ENCODE measurements at places on chromosomes 6 and 20. TPM values are rescaled to one million over a fixed set of nuclear protein-coding genes. Genes with fewer than 3 reads are reported as not detected.
A peak's percentile ranks its signal among the peaks of the same experiment; 100 is the strongest.

Gene CD93
- 0.04 TPM for total RNA-seq

Gene MCHR2
- total RNA-seq = not detected

Gene SAMD5
- total RNA-seq = 0.08 TPM

Gene LINC00237
- total RNA-seq = 0.31 TPM

Gene YWHAB
- total RNA-seq = 120 TPM

Gene FHL5
- total RNA-seq = not detected

Gene PGK2
- not detected for total RNA-seq

Gene SCGN
- total RNA-seq = not detected

Gene BPIFB2
- not detected for total RNA-seq

Gene TNFRSF6B
- total RNA-seq = 3.8 TPM

Gene FAM184A
- 18.6 TPM for total RNA-seq

Gene GDAP1L1
- total RNA-seq = 6.9 TPM

DNA sequence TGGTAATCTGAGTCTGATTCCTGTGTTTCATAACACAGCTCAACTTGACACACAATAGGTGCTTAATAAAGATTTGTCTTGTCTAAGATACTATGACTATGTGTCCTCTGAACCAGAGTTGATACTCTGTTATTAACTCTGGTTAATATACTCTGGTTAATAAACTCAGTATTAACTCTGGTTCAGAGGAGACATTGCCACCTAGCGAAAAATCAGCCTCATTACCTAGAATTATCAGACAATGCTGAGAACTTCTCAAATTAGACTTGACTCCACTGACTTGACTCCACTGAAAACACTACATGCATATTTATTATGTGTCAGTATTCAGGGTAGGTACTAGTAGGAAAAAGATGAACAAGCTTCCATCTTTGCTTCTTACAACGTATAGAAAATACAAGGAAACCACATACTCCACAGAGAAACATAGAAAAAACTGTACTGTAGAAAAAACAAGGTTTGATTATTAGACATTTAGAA, 73.9 kb downstream of the AHI1 start:
- H3K27ac ChIP-seq = no peak overlapping the region
- peak; percentile 63 for DNase-seq
- no peaks in the 10 kb centered on the region for H3K36me3 ChIP-seq
- no peaks in the 10 kb centered on the region for H3K27me3 ChIP-seq

GRCh38 chr6:35436071-35436857, 15.9 kb upstream of the FANCE start:
- no peak overlapping the region for H3K4me3 ChIP-seq
- DNase-seq = no peak
- H3K27me3 ChIP-seq = no peaks in the 10 kb centered on the region
- H3K36me3 ChIP-seq = no peaks in the 10 kb centered on the region
- H3K27ac ChIP-seq = no peak overlapping the region

- no peak overlapping the region for H3K27ac ChIP-seq
- no peaks in the 10 kb centered on the region for H3K27me3 ChIP-seq
- no peaks in the 10 kb centered on the region for H3K36me3 ChIP-seq
Observed at GRCh38 chr6:138601128-138601527, 101.8 kb upstream of the NHSL1 start.

DNA sequence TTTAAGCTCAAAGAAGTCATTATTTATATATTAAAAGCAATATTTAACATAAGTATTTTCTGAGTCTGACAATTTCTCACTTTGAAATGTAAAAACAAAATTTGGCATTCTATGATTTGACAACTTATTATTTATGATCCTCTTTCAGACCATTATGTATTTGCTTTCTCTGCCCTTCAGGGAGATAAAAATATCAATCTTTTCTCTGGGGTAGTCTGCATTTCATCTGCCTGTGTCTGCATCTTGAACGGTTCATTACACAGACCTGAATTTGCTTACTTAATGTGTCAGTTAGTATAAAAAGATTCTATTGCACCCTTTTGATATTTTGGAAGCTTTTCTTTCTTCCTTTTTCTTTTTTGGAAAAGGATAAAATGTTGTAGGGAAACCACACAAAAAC, 354.0 kb upstream of the RGS17 start:
- H3K4me1 ChIP-seq = no peaks in the 10 kb centered on the region
- no peaks in the 10 kb centered on the region for H3K27me3 ChIP-seq
- peaks cover 3% of the 10 kb centered on the region for H3K36me3 ChIP-seq
- no peak overlapping the region for H3K4me3 ChIP-seq
- DNase-seq = no peak
- H3K27ac ChIP-seq = no peak overlapping the region

GRCh38 chr6:62280099-62280498, 5.9 kb downstream of the KHDRBS2 start:
- no peaks in the 10 kb centered on the region for H3K36me3 ChIP-seq
- H3K27ac ChIP-seq = no peak overlapping the region
- no peak for DNase-seq
- H3K4me3 ChIP-seq = no peak overlapping the region

GRCh38 chr20:43843096-43843964, 71.3 kb upstream of the TOX2 start:
- no peaks in the 10 kb centered on the region for H3K27me3 ChIP-seq
- H3K36me3 ChIP-seq = no peaks in the 10 kb centered on the region
- H3K27ac ChIP-seq = no peak overlapping the region
- no peak overlapping the region for H3K4me3 ChIP-seq

- no peak for DNase-seq
- no peaks in the 10 kb centered on the region for H3K27me3 ChIP-seq
- H3K4me3 ChIP-seq = no peak overlapping the region
- no peaks in the 10 kb centered on the region for H3K4me1 ChIP-seq
Observed at GRCh38 chr6:109610590-109610989, 80.4 kb downstream of the AK9 start.

GRCh38 chr20:1357921-1358671, 29.2 kb upstream of the SDCBP2 start:
- H3K36me3 ChIP-seq = no peaks in the 10 kb centered on the region
- DNase-seq = no peak
- H3K4me3 ChIP-seq = no peak overlapping the region
- H3K4me1 ChIP-seq = no peaks in the 10 kb centered on the region

DNA sequence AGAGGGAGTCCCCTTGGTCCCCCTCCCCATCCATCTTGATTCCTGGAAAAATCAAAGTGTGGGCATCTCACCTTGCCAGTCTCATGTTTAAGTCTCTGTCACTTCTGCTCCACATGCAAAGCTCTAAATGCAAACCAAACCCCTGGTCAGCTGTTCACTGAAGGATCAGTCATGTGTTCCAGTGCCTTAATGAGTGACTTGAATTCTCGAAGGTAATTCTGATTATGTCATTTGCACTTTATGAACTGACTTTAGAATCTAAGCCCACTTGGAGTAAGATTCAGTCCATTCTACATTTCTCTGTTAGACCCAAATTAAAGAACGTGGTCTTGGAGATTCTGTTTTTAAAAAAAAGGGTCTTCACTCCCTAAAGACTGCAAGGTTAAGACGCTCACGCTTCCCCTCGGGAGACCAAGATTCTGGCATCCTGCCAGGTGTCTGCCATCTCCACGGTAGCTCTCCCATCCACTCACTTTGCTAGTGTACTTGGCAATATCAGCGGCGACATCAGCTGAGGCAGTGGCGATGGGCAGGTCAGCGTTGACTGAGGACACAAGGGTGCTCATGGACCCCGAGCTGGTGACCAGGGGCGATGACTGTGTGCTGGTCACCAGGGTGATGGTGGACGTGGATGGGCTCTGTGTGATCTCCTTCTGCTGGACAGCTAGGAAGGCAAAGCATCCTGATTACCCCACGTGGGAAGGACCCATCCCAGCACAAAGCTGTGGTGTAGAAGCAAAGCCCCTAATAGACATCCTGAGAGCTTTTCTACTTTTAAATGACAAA, 120.5 kb downstream of the ZMYND8 start:
- H3K4me3 ChIP-seq = no peak overlapping the region
- H3K27me3 ChIP-seq = no peaks in the 10 kb centered on the region
- peaks cover 53% of the 10 kb centered on the region for H3K36me3 ChIP-seq

DNA sequence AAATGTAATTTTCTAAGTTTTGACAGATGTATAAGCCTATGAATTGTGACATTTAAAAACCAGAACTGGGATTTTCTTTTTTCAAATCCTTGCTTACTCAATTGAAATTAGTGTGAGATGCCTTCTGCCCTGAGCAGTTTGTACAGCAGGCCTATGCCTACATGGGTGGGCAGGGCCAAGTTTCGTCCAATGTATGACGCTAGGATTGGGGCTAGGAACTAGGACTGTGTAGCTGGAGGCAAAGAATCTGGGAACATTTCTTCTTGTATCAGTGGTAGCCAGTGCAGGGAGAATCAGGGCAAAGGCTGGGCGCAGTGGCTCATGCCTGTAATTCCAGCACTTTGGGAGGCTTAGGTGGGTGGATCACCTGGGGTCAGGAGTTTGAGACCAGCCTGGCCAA, 3.9 kb upstream of the PTPRA start:
- no peaks in the 10 kb centered on the region for H3K36me3 ChIP-seq
- H3K27me3 ChIP-seq = peaks cover 28% of the 10 kb centered on the region
- no peak for DNase-seq
- no peak overlapping the region for H3K4me3 ChIP-seq
- H3K4me1 ChIP-seq = peaks cover 5% of the 10 kb centered on the region

All from GM23338 (cell line).